ENCODE measurements at places on chromosomes 2 and 18.

DNA sequence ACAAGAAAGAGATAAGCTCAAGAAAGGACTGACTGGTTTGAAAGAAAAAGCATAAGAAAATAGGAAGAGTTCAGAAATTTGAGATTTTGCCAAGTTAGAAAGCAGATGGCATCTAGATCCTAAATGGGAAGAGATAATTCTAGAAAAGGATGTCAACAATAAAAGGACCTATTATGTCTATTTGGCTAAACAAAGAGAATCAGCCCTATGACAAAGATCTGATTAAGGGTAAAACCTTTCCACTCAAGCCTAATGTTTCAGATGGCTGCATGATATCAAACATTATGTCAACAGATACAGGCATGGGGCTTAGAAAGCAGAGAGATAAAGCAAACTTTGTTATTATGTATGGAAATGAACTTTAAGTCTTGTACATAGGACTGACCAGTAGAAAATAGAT, 465.0 kb upstream of the TRIB2 start:
- DNase-seq, result no peak

GRCh38 chr2:143030127-143030526, 99.1 kb upstream of the ARHGAP15 start:
- DNase-seq, result peak; percentile 5

DNA sequence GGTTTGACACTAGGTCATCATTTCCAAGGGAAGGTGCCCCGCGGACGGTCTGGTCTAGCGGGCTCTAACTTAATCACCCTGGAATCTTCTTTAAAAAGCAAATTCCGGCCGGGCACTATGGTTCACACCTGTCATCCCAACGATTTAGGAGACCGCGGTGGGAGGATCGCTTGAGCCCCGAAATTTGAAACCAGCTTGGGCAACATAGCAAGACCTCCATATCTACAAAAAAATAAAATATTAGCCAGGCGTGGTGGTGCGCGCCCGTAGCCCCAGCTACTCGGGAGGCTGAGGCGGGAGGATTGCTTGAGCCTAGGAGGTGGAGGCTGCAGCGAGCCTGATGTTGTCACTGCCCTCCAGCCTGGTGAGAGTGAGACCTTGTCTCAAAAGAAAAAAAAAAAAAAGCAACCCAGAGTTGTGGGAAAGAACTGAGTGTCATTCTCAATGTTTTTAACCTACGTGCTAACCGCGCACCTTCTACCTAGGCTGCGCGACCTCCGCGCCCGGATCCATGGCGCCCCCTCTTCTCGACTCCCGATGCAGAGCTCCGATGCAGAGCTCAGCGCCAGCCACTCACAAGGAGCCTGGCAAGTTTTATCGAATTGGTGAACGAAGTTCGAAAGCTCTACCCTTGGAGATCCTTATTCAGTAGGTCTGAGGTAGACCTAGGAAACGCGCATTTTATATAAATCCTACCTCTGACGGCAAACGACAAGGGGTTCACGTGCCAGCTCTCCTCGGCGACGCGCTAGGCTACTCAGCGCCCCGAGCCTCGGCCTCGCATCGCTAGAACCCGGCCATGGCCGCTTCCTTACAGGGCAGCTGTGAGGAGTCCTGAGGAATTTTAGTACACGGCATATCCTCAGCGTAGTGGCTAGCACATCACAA, 888 bp upstream of the TWSG1 start:
- no peak for DNase-seq

GRCh38 chr2:241142063-241142462, 7.2 kb downstream of the PASK start:
- DNase-seq, result no peak

- DNase-seq, result no peak
These were observed 634 bp upstream of the DIS3L2 start for GRCh38 chr2:231960810-231961348.

GRCh38 chr18:21997207-21998143, 171.9 kb upstream of the GATA6 start:
- peak; percentile 50 for DNase-seq

- DNase-seq, result no peak
These were observed 272.2 kb downstream of the C1D start for GRCh38 chr2:67790622-67791021.

DNA sequence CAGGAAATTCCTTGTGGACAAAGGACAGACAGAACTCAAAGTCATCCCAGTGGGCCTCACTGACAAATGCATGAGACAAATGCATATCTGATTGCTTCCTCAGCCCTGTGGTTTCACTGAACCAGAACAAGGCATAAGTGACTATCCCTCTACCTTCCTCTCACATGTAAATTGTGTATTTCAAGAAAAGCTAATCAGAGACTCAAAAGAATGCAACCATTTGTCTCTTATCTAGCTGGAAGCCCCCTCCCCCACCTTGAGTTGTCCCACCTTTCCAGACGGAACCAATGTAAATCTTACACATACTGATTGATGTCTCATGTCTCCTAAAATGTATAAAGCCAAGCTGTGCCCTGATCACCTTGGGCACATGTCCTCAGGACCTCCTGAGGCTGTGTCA, 102.0 kb upstream of the TMEM200C start:
- no peak for DNase-seq

GRCh38 chr2:168300460-168300859, 53.1 kb upstream of the STK39 start:
- no peak for DNase-seq

DNA sequence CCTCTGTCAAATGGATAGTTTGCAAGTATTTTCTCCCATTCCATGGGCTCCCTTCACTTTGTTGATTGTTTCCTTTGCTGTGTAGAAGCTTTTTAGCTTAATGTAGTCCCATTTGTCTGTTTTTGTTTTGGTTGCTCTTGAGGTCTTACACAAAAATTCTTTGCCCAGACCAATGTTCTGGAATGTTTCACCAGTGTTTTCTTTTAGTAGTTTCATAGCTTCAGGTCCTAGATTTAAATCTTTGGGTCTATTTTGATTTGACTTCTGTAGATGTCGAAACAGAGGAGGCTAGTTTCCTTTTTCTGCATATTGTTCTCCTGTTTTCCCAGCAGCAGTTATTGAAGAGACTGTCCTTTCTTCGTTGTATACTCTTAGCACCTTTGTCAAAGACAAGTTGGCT, 351.6 kb downstream of the PTPRM start:
- DNase-seq, result no peak

- DNase-seq, result no peak
These were observed 51.8 kb downstream of the MYO1B start for GRCh38 chr2:191297033-191297432.

GRCh38 chr2:12787891-12788801, 71.4 kb downstream of the TRIB2 start:
- DNase-seq, result no peak

DNA sequence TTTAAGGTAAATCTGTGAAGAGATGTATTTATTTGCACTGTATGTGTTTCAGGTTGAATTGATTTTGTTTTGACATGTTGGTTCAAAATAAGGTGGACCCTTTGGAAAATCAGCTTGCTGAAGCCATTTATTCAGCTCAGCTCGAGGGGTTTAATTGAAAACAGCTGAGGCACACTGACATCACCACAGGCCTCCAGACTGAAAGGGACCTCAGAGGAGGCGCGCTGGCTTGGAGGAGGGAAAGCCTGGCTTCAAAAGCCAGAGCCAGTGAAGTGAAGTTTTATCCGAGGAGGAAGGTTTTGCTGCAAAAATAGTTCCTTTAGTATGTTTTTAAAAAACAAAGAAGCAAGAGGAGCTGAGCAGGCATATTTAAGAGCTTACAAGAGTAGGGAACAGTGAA, 26.9 kb upstream of the DNMT3A start:
- no peak for DNase-seq

DNA sequence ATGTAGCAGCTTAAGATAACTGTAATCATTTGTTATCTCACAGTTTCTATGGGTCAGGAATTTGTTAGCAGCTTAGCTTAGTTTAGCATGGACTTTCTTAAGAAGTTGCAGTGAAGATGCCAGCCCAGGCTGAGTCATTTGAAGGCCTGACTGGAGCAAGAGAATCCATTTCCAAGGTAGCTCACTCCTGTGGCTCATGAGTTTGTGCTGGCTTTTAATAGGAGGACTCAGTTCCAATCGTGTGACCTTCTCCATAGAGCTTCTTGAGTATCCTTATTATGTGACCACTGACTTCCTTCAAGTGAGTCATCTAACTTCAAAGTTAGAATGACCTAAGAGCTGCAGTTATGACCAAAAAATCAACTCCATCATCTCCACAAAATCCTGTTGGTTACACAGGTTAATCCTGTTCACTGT, 1.4 kb downstream of the GPATCH11 start:
- no peak for DNase-seq

DNA sequence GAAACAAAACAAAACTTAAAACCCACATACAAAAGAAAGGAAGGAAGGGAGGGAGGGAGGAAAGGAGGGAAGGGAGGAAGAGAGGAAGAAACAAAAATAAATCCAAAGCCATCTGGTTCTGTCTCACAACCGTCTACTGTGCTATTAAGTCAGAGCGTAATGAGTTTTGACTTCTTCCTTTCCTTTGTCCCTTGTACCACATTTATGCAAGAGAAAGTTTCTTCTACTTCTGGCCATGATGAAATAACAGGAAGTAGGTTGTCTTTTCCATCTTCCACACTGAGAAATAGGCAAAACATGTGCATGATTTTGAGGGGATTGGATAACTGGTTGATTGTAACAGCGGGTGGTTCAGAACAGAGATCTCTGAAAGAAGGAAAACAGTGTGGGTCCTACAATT, 121.4 kb downstream of the CTAGE1 start:
- DNase-seq, result no peak

DNA sequence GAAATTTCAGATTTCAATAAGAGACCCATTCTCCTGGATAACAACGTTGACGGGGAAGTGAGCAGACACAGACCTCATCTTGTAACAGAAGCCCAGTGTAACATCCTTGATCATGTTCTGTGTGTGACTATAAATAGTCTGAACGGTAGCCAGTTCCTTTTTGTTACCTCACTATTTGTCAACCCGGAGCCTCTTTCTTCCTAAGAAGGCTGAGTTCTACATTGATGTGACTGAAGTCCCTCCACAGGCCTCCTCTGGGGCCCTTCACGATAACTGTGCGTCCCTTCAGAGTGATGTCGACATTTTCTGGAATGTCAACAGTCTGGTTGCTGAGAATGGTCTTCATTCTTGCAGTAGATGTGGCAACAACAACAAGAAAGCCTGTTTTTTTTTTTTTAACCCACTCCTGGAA, 6.3 kb upstream of the PLEKHM3 start:
- DNase-seq, result no peak

GRCh38 chr18:76985156-76985950, 147.2 kb downstream of the MBP start:
- DNase-seq, result no peak

- no peak for DNase-seq
These were observed 4.0 kb downstream of the CAD start for GRCh38 chr2:27221166-27221565.

DNA sequence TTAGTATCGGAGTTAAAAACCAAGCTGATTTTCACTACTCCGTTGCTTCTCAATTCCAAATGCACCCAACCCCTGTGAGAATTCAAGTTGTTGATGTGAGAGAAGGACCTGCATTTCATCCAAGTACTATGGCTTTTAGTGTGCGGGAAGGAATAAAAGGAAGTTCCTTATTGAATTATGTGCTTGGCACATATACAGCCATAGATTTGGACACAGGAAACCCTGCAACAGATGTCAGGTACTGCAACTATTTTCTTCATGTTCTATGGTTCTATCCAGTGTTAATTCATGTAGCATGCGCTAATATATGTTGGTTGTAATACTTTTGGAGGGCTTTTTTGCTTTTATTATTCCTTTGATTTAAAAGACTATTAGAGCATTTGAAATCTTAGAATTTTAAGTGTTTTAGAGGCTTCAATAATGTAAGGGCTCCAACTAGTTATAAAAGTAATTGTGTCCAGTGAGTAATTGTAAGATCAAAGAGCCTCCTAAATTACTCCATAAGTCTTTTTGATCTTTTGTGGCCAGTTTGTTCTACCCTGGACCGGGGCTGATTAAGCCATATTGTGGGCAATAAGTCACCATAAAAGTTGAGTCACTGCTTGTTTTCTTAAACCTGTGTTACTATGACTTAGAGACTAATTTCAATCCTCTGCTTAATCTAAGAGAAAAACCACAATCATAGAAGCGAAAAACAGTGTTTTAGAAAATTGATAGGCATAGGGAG, 22.9 kb downstream of the DSG4 start:
- DNase-seq, result no peak

- no peak for DNase-seq
These were observed 120.0 kb upstream of the THSD7B start for GRCh38 chr2:136645236-136645828.

GRCh38 chr2:163347982-163348856, 387.6 kb downstream of the FIGN start:
- DNase-seq, result no peak

- no peak for DNase-seq
These were observed 246.5 kb downstream of the GALR1 start for GRCh38 chr18:77495982-77496690.

DNA sequence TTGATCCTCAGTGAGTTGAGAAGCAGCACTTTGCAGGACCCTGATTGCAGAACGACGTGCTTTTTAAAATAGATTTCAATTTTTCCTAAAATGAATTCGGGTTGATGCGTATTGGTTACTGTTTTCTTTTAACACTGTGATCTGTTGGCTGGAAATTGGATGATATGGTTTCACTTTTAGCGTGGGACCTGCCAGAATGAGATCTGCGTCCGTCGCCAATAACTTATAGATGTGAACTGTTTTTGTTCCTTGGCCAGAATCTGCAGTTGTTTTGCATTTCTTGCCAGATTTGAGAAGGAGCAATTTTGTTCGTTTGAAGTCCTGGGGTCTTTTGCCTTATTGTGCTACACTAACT, 703 bp downstream of the UGGT1 start:
- DNase-seq, result peak; percentile 38

DNA sequence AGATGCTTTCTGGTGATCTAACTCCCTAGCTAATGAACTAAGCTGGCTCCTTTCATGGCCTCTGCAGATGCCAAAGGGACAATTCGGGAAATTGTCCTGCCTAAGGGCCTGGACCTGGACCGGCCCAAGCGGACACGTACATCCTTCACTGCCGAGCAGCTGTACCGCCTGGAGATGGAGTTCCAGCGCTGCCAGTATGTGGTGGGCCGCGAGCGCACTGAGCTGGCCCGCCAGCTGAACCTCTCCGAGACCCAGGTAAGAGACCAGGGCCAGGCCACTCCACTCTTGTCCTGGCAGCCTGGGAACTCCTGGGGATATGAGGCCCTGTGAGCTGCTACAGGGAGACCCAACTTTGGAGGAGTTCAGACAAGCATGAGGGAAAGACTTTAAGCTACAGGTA, 14.7 kb upstream of the ATP6V1B1 start:
- no peak for DNase-seq

DNA sequence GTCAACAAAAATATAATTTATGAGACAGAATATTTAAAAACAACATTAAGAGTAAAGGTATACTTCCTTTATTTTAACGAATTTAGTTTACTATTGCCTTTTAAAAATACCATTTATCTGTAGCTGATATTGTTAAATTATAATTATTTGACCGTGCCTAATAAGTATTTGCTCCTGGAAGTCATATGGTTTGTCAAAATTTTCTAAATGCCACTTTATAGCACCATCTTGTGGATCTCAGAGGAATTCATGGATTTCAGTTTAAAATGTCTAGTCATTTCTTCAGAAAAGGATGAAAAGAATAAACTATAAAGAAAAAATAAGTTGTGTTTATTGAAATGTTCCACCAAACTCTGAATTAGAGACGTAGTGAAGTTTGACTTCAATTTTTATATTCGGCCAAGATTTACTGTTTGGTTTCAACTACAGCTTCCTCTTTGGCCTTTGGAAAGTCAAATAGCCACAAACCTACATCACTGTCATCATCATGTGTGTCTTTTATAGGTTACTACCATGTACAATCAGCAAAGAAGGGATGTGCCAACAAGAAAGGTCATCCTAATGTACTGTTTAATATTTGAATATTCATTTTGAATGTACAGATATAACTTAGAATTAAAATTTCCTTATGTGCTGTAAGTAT, 10.3 kb upstream of the FTCDNL1 start:
- peak; percentile 28 for DNase-seq

GRCh38 chr2:231323316-231323715, 72.2 kb upstream of the B3GNT7 start:
- DNase-seq, result peak; percentile 30

All from CD4-positive, alpha-beta T cell treated with Interleukin-17A for 1 hour (primary cell).